ENCODE measurements at places on chromosomes 16 and 17.

DNA sequence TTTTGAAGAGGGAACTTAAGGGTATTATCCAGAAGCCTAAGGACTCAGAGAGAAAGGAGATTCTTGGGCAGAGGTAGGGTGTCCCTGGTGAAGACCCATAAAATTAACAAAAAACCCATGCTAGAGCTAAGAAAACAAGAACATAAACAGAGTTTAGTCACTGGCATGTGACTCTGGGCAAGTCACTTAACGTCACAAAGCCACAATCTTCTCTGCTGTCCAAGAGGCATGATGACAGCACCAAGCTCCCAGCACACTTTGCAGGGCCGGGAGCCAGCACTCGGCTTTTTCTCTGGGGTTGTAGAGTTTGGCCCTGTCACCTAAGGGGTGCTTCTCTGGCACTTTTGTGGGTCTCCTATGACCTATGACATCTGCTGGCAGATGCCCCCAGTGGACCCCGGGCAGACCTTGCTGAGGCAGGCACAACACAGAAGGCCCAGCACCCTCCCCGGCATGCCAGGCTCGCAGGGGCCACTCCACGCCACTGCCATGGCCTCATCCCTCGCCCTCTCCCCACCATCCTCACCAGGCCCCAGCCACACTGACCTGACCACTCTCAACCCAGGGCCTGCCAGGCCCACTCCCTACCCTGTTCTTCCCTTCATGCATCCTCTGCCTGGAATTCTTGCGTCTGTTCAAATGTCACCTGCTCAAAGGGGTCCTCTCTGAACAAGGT is 69.8 kb downstream of the DYNLRB2 start:
- no peak for DNase-seq

DNA sequence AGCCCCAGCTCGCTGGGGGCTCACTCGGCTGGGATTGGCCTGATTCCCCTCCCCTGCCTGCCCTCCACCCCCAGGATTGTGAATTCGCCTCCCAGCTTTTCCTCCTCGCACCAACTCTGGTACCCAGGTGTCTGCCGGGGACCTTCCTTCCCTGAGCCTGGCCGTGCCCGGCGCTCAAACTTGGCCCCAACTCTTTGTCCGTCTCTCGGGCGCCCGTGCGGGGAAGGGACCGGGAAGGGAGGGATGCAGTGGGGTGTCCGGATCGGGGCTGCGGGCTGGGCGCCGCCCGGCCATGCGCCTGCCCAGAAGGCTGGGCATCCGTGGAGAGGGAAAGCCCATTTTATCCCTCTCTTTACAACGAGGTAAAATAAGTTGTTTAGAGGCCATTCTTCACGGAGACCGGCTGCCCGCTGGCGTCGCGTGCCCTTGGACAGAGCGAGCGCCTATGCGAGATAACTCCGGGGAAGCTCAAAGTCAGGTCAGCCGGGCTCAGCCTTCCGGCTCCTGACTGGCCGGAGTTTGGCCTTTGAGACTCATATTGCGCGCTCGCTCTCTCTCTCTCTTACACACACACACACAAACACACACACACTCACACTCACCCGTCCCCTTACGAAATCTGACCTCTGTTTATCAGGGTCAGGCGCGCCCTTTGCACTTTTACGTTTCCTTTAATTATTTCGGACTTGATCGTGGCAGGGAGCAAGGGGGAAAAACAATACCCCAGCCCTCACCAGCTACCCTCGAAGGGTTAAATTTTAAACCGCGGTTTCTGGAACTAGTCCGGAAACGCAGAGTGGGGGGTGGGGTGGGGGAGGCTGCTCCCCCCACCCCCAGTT is 774 bp upstream of the MAF start:
- no peak for DNase-seq

- no peak for DNase-seq
Measured at GRCh38 chr17:55063885-55064874, 95.6 kb downstream of the STXBP4 start.

GRCh38 chr16:85608515-85608885 is 4.6 kb upstream of the GSE1 start:
- DNase-seq: no peak

DNA sequence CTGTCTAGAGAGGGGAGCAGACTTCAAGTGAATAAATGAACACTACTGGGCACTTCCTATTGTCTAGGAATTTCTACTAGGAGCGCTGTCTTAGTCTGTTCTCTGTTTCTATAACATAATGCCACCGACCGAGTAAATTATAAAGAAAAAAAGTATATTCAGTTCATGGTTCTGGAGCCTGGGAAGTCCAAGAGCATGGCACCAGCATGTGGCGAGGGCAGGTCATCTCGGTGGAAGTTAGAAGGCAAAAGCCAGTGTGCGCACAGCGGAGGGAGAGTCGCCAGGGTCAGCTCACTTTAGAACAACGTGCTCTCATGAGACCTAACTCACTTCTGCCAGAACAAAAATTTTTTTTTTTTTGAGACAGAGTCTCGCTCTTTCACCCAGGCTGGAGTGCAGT is 35.5 kb upstream of the RPH3AL start:
- no peak for DNase-seq

DNA sequence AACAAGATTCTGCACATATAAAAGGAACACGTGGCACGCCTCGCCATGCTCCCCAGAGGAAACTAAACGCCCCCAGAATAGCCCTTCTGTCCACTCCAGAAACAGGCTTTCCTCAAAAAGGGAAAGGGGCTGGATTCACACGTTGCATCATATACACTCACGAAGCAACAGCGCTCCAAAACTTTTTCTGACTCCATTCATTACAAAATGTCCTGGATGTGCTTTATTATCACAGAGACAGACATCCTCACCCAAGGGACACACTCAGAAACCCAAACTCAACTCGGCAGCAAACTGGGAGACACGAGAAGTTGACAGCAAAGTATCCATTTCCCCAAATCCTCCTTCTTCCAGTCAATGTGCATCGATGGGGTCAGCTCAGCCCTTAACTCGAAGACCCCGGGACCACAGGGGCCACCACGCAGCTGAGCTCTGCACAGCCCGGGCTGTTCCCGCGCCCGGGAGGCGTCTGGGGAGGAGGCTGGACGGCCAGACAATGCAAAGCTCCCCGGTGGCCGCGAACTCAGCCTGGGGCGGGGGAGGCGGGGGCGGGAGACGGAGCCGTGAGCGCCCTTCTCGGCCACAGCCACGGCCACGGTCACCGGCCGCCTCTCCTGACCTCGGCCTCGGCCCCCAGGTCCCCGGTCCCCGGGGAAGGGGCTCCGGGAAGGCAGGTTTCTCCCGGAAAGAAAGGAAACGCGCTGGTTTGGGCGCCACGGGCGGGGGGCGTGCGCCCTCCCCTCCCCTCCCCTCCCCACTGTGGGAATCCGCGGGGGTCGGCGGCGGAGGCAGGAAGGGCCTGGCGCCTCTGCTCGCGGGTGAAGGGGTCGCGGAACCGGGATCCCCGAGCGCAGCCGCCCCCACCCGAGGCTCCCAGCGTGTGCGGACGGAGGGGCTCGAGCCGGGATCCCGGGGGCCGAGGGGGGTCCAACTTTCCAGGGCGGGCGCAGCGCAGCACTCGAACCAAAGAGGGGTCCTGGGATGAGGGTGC is 1.2 kb downstream of the NXN start:
- DNase-seq: no peak

- no peak for DNase-seq
Measured at GRCh38 chr16:74872302-74872701, 97.7 kb upstream of the FA2H start.

DNA sequence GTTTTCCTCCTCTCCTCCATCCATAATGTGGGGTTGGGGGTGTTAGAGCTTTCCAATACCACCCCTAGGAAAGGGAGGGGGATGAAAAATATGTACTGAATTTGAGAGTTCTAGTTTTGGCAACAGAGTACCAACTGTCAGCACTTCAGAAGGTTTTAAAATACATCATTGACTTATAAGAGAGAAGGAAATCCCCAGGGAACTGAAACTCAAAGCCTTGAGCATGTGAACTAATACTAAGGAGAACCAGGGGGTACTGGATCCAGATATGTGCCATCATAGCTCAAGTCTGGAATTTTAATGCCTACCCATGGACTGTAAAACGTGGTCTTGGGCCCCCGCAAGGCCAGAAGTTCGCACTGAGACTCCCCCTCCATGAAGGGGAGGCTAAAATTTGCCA is 15.8 kb downstream of the CACNG5 start:
- DNase-seq: no peak

DNA sequence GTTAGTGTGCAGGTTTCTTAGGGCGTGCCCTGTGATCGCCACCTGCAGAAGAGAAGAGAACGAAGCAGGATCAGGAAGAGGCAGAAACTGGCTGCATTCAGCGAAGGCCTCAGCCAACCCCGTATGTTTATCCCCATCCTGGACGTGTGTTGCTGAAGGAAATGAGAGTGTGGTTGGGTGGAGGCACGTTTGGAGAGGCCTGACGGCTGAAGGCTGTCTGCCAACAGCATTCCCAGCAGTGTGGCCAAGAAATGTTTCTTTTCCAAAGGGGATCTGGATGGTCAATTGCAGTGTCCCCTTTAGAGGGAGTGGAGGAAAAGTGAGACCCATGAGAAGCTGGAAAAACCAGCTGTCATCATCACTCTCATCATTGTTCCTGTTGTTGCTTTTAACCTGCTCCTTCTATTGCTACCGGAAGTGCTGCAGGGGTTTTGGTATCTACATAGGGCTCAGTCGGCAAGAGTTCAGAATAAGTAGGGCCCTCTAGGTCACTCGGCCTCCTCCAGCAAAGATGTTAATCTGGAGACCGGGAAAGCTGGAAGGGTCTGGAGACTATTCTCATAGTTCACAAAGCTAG is 46.5 kb upstream of the SLC47A1 start:
- DNase-seq: no peak

DNA sequence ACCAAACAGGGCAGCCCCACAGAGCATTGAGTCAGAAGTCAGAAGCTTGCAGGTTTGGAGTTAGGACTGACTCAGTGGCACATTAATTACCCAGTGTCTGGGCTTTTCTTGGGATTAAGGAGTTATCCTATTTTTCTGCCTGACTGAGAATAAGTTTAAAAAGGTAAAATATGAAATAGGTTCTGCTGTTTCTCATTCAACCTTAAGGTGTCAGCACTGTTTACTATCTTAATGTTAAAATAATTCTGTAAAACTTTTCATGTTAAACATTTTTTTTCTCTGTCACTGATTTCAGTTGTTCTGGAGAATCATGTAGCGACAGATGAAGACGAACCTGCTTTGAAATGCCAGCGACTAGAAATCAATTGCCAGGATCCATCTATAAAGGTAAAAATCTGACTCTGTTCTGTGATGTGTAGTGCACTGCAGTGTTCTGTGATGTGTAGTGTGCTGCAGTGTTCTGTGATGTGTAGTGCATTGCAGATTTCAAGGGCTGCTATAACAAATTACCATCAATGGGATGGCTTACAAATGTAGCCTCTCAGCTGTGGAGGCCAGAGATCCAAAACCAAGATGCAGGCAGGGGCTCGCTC is 128.0 kb downstream of the LAT start:
- DNase-seq: no peak

- no peak for DNase-seq
Measured at GRCh38 chr17:21025451-21025850, 17.4 kb downstream of the USP22 start.

DNA sequence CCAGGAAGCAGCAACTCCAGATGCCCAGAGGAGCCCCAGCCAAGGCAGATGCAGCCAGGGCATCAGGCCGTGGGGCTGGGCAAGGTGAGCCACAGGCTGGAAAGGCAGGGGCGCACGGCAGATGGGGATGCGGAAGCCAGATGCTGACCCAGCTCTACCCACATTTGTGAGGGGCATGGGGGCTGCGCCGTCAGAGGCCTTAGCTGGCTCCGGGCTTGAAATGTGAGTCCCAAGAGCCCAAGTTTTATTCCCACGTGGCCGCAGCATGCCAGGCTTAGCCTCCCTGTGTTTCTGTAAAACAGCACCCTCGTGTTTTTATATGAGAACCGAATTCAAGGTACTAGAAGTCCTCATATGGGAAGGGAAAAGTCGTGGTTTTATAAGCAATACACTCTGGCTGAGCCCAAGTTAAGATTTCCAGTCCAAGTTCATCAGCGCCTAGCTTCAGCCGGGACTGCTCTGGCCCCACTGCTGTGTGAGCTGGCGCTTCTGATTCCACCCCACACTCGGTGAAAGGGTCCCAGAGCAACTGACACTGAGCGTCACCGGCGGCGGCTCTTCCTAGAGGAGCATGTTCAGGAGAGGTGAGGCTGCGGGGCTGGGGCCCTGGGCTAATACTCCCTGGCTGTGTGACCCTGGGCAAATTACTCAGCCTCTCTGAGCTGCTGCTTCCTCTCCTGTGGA is 6.7 kb upstream of the C16orf95 start:
- no peak for DNase-seq

DNA sequence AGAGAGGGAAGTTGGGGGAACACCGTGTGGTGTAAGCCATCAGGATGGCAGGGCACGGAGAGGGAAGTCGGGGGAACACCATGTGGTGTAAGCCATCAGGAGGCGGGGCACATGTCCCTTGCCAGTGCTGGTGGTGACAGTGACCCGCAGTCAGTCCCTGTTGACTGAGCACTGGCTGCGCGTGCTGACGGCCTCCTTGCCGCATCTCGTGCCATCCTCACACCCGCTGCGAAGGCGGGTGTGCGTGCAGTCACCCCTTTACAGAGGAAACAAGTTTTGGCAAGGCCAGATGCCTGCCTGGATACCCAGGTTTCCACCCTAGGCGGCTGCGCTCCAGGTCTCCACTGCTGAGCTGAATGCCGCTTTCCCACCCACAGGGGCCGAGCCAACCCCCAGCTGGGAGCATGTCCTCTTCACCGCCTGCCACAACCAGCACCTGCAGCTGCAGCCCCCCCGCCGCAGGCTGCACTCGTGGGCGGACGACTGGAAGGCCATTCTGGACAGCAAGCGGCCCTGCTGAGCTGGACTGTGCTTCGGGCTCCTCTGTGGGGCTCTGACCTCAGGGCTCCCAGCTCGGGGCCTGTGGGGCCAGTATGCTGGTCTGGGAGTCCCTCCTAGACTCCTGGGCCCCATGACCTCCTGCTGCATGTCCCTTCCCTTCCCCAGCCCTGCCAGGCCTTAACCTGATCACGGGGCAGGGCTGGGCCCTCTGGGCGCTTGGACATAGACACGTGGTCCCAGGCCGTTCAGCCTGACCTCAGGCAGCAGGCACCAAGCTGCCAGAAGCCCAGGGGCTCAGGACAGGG is 43.5 kb downstream of the NT5M start:
- DNase-seq: no peak

DNA sequence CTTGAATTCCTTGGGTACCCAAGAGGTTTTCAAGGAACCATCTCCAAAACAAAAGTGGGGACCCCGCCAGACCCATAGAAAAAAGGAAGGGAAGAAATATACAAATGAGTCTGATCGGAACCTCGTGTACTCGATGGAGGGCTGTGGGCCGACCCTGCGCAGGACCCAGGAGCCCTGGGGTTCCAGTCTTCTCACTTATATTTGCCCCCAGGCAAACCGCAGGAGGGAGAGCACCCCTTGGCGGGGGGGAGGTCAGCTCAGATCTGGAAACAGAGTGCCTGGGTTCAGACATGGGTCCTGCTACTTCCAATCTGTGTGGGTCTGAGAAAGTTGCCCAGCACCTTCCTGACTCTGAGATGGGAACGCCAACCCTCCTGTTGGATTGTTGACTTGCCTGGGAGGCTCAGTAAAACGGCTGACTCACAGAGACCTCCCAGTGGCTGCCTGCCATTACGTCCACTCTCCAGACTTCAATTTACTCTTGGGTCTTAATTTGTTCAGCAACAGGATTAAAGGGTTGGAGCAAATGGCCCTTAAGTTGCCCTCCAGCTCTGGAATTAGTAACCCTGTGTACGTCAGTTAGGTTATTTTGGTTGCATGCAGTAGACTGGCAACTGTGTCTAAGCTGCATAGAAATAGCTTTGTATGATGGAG is 24.9 kb upstream of the CACNG4 start:
- no peak for DNase-seq

All from NCI-H2081 treated with DMSO at 0.1 percent for 48 hours (cell line).